ENCODE measurements at places on chromosomes 13 and 19.
A peak's percentile ranks its signal among the peaks of the same experiment; 100 is the strongest.

- no peak for DNase-seq
Measured at GRCh38 chr13:35765366-35765765, 288.9 kb upstream of the MAB21L1 start.

DNA sequence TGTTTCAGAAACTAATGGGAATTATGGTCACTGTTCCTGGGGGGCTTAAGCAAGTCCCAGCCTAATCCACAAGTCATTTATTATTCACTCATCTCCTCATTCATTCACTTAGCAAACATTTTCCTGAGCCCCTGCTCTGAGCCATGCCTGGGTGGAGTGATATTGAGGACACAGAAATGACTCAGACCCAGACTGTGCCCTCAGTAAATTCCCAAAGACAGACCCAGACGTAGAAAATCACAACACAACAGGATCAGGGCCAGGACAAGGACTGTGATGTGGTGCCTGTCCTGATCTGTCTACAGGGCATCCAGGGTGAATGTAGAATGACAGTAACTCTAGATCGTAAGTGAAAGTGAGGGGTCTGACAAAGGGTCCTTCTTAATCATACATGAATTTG lies 7.0 kb upstream of the SPACA6 start:
- no peak for DNase-seq

- peak; percentile 63 for DNase-seq
Measured at GRCh38 chr13:99314640-99315176, 7.5 kb upstream of the GPR183 start.

DNA sequence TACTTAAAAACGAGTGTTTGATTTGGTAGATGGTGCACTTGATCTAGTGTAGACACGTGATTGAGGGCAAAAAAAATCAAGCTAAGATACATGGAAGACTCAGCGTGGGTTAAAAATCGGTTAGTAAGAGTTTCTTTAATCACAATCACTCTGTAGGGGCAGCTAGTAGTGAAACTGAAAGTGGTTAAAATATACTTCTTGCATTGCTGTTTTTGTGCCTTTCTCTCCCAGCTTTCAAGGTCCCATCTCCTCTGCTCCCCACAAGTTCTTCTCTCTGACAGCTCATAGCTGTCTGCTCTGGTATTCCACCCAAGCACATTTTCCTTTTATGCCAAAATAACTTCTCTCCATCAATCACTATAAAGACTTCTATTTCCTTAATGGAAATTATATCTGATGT lies 1089.7 kb downstream of the EFNB2 start:
- no peak for DNase-seq

- no peak for DNase-seq
Measured at GRCh38 chr13:110685305-110686020, 20.5 kb downstream of the CARS2 start.

GRCh38 chr13:50676602-50677001 lies 166.9 kb downstream of the DLEU7 start:
- DNase-seq, result no peak

- DNase-seq, result no peak
Measured at GRCh38 chr19:5281588-5281987, 59.0 kb downstream of the PTPRS start.

DNA sequence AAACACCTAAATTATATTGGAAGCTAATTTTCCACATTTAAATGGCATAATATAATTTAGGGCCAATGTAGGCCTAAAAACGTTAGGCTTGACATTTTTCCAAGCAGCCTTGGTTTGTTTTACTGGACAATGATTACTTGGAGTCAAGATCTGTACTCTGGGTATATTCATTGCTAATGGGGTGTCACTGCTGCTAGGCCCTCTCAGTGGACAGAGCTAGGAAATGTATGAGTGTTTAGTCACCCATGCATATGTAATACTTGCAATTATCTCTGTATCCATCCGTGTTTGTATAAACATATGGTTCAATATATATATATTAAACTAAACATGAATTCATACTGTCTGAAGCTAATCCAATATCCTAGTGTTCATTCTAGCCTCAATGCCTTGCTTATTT lies 598.1 kb downstream of the DCT start:
- no peak for DNase-seq

DNA sequence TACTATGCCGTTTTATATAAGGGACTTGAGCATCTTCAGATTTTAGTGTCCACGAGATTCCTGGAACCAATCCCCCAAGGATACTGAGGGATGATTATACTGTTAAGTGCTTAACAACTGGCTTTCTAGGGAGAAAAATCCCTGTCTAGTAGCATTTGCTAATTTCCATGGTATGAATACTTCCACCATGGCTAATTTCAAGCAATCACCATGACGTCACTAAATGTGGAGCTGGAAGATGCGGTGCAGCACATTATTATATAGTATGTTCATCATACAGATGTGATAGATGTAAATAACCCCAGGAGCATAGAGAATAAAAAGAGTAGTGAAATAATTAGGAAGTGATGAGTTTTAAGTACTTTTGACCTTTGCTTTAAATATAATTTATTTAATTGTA lies 72.7 kb downstream of the SIAH3 start:
- no peak for DNase-seq

DNA sequence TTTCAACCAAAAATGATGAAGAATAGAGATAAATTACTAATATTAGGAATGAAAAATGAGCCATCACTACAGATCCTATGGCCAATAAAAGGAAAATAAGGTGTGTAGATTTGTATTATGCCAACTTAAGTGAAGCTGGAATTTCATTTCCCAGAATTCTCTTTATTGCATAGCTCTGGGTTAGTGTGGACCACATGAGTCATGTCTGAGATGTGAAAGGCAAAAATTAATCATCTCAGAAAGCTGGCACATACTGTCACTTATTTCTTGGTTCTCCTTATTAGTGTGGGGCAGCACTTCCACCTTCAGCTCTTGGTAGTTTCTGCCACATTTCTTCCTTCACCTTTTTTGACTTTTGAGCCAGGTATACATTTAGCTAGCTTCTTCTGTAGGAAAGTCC lies 82.6 kb downstream of the KATNAL1 start:
- no peak for DNase-seq

DNA sequence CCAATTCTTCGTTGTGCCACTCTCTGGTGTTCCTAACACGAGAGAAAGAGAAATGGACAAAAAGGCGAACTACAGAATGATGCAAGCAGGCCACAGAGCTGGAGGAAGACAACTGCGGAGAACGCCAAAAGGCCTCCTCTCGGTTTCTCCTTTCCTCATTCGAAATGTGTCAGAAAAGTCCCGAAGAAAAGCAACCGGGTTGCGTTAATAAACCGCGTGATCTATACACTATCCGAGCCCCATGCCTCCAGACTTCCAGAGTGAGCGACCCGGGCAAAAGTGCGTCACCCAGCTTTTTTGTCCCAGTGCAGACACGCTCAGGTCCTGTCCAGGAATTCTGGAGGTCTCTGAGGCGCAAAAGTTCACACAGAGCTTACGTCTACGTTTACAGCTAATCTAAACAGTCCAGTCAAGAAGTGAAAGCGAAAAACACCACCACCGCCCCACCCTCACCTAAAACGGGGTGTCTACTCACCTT lies 413 bp downstream of the N4BP2L2 start:
- no peak for DNase-seq

DNA sequence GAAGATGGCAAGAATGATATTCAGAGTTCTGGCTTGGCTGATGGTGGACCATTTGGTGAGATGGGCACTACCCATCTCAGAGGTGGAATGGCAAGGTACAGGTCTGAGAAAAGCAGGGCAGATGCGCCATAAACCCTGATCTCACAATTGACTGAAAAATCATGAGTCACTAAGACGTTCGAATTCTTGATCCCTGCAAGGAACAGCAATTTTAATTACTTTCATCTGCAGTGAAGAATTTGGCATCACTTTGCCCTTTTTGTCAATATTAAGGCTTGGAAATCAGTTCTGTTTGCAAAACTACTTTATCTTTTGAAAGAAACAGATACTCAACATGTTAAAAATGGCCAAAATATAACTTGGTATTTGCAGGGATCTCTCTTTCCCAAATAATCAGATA lies 38.1 kb downstream of the HTR2A start:
- DNase-seq, result no peak

DNA sequence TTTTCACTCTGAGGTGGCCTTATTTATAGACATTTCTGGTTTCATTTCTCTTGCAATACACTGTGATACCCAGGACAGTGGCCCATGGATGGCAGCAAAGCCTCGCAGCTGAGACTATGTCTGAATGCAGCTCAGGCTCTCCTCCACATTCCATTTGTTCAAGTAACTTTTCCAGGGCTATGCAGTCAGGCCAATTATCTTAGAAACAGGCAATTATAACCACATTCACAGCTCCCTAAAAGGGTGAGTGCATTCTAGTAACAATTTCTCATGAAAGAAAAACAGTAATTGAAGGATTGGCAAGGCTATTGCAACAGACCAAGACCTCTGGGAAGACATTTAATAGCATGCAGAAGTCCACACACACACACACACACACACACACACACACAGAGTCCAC lies 264.0 kb downstream of the TBC1D4 start:
- DNase-seq, result no peak

GRCh38 chr13:49641801-49642291 lies 13.5 kb downstream of the ARL11 start:
- DNase-seq, result no peak

- DNase-seq, result no peak
Measured at GRCh38 chr13:23813635-23814034, 75.6 kb downstream of the MIPEP start.

DNA sequence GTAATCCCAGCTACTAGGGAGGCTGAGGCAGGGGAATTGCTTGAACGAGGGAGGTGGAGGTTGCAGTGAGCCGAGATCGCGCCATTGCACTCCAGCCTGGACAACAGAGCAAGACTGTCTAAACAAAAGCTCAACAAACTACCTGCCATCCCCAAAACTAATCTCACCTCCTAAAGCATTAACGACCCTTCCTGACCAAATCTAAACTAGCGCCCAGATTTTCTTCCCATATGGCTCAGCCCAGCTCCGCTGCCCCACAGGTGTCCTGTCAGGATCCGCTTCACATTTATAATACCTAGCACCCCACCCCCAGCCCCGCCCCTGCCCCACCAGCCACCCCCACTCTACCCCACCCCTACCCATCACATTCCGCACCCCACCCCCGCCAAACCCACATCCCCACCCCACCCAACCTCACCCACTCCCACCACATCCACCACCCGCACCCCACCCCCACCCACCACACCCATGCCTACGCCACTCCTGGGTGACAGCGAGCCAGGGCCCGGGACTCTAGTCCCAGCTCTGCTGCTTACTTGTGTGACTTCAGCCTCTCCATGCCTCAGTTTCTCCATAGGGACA lies 599 bp downstream of the C19orf12 start:
- DNase-seq, result no peak

DNA sequence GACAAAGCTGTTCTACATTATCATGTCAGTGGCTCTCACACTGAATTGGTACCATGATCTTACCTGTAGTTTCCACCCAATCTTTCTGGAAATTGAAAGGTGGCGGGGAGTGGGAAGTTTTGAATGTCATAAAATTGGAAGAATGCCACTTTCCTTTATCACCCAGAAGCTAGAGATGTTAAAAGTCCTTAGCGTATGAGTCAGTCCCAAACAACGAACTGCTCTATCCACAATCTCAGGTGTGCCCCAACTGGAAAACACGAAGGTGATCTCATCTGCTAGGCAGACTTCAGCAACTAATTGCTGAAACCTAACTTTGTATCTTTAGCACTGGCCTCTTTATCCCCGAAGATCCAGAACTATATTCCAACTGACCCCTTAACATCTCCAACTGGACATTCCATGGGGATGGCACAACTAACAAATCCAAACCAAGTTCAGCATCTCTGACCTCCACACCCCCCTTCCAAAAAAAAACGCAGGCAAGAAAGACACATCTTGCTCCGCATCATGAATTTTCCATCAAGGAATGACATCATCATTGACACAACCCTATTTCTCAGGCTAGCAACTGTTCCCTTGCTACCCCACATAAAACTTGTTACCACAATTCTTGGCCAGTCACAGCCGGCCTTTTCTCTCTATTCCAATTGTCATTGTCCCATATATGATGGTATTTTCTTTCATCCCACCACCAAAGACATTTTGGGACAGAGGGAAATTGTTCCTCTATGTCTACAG lies 175.4 kb downstream of the KLF12 start:
- DNase-seq, result no peak

DNA sequence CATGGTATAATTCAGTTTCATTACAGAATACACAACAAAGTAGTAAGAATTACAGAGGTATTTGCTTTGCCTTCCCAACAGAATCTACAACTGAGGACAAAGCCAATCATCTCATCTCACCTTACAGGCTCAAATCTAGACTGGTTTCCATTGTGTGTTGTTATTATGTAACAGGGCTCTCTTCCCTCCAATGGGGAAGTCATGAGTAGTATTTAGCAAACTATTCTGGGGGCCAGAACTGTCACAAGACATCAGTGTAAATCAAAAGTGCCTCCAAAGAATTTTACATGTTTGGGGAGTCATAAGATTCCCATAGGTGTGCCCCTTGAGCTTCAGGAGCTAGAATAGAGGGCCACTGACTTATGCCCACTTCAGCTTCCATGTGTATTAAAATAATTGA lies 187.0 kb upstream of the EDNRB start:
- no peak for DNase-seq

- no peak for DNase-seq
Measured at GRCh38 chr13:64684685-64685431, 2545.3 kb downstream of the PCDH9 start.

DNA sequence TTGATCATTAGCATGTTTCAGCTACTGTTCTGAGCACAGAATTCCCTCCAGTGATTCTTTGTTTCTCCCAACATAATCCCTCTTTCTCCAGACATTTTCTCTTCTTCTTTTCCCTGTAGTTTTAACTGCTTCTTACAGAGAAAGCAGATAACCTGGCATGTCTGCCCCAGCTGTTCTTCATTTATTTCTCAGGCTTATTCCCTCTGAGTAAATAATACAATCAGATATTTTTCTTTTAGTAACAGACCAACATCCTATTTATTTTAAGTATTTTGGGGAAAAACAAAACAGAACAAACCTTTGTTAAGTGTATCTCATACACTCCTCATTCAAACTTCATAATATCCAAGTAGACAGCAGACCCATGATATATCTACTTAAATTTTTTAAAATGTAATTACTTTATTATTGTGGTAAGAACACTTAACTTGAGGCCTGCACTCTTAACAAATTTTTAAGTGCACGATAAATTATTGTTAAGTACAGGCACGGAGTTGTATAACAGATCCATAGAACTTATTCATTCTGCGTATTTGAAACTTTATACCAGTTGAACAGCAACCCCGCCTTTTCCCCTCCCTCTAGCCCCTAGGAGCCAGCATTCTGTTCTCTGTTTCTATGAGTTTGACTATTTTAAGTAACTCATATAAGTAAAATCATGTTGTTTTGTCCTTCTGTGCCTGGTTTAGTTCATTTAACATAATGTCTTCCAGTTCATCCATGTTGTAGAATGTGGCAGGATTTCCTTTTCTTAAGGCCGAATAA lies 540.0 kb downstream of the LMO7 start:
- DNase-seq, result no peak

GRCh38 chr19:14377883-14378328 lies 3.3 kb upstream of the ADGRE5 start:
- no peak for DNase-seq

GRCh38 chr13:77820431-77821149 lies 98.0 kb downstream of the EDNRB start:
- no peak for DNase-seq

GRCh38 chr19:18745012-18745735 lies 45.9 kb downstream of the COMP start:
- DNase-seq, result no peak
